Ecto neural progenitor cell (in vitro differentiated cells): ENCODE measurements at places on chromosomes 3 and 15.
A peak's percentile ranks its signal among the peaks of the same experiment; 100 is the strongest.

DNA sequence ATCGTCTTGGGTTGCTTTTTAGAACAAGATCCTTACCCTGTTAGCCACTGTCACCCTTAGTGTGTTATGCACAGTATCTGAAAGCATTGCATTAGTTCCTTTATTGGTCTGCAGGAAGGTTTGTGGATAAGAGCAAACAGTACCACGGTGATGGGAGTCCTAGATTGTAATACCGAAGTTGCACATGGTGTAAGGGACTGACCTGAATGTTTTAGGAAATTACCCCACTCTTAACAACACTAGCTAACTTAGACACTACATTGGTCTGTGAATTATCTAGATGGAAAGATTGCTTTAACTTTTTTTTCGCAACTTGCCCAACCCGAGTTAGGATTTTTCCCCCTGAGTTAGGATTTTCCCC, 1.3 kb downstream of the STT3B start:
- DNase-seq, result no peak

- no peak for DNase-seq
Observed at GRCh38 chr15:39669241-39669640, 88.4 kb downstream of the THBS1 start.

- no peak for DNase-seq
Observed at GRCh38 chr3:113249111-113249510, 37.8 kb downstream of the BOC start.

DNA sequence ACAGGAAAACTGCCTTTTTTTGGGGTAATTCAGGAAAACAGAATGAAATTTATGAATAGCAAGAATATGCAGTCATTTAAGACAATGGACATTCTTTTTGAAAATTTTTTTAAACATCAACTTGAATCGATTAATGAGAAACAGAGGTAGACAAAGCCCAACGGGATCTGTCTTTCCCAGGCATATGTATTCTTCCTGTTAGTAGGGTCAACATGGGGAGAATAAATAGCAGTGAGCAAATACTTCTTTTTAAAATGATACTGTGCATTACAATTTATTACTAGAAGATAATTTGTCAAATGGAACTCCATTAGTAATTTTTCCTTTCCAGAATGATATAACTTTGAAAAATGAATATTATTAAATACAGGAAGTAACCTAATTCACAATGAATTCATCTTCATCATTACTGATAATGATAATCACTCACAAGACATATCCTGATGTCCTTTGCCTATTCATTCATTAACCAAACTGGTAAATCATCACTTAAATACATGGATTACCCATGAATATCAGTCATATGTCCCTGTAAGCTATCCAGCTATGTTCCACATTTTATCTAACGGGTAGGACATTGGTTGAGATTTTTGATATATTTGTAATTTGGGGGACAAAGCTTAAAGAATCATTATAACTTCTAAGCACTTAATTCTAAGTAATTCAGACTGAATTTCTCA, 209.2 kb upstream of the CDIN1 start:
- DNase-seq, result no peak

- DNase-seq, result no peak
Observed at GRCh38 chr3:6805236-6805635, 55.7 kb upstream of the GRM7 start.

DNA sequence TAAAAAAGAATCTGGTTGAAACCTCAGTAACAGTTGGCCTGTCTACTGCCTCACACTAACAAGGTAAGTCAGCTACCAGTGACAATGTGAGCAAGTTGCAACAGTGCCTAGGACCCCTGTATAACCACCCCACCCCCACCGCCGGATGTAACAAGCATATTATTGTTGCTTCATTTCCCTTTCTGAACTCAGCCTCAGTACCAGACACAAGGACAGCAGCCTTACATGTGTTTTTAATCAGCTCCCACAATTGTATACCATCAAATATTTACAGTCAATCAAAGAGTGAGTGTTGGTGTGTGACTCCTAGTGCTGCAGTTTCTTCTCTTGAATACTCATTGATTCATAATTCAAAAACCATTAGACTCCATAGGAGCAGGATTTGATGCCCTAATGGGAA, 96.4 kb downstream of the PYDC2 start:
- DNase-seq, result no peak

DNA sequence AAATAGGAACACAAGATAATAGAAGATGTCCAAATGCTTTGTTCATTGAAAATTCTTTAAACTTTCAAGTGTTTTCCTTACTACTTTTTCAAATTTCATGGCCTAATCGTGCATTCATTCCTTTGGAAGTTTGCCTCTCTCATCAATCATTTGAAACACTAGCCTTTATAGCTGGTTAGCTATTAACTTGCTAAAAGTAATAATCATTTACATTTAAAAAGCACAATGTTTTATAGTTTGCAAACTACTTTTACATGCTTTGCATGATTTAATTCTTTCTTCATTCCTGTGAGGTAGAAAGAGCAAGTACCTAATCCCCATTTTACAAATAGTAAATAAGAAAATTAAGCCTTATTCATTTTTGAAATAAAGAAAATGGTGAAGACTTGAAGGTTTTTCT, 137.4 kb upstream of the SLC7A14 start:
- DNase-seq, result no peak

DNA sequence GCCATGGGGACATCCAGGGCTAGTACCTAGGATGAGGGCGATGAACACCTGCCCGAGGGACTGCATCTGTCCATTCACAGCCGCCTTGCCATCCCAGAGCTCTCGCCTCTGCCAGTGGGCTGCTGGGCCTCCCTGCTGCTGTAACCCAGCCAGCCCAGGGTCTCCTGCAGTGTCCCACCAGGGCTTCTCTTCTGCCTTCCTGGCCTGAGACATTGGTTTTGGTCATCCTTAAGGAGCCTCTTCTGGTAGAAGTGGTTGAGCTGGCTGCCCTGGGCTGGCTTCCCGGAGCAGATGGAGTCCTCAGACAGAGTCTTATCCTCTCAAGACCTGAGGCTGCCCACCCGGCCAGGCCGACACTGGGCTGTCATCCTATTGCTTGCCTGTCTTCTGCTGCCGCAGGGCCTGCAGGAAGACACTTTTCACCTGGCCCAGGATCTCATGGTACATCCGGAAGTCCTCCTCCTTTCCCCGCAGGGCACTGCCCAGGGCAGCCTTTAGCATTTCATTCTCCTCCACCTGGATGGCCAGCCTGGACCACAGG, 6.1 kb upstream of the HHATL start:
- peak; percentile 34 for DNase-seq

- DNase-seq, result no peak
Observed at GRCh38 chr15:90030376-90030775, 29.3 kb downstream of the ZNF710 start.
